ENCODE measurements at places on chromosomes 2 and 18. TPM values are rescaled to one million over a fixed set of nuclear protein-coding genes. Genes with fewer than 3 reads are reported as not detected.

- no peaks in the 10 kb centered on the region for H3K27me3 ChIP-seq
- H3K4me3 ChIP-seq = no peak overlapping the region
- H3K36me3 ChIP-seq = no peaks in the 10 kb centered on the region
- DNase-seq = no peak
- H3K4me1 ChIP-seq = no peaks in the 10 kb centered on the region
These were observed 25.8 kb upstream of the LRP2 start for GRCh38 chr2:169388161-169388560.

DNA sequence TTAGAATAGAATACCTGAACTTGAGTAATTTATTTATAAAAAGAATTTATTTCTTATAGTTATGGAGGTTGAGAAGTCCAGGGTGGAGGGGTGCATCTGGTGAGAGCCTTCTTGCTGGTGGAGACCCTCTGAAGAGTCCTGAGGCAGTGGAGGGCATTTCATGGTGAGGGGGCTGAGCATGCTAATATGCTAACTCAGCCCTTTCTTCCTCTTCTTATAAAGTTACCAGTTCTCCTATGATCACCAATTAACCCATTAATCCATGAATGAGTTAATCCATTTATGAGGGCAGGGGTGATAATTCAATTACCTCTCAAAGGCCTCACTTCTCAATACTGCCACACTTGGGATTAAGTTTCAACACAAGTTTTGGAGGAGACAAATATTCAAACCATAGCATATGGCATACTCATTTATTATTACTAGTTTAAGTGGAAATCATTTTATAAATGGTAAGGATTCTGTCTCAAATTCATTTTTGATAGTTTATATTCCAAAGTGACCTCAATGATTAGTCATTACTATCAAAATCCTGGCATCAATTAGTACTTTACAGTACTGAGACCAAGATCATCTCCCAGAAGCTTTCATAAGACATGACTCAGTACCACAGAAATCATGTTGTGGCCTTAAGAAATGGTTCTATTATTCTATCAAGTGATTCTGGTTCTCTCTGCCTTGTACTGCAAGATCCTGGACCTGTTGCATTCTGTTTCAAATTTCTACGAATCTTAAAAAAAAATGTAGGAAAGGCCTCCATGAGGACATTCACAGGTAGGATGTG lies 5.5 kb downstream of the ZNF396 start:
- no peaks in the 10 kb centered on the region for H3K27me3 ChIP-seq
- no peak overlapping the region for H3K27ac ChIP-seq
- DNase-seq = no peak
- H3K36me3 ChIP-seq = peaks cover 8% of the 10 kb centered on the region
- peaks cover 6% of the 10 kb centered on the region for H3K4me1 ChIP-seq
- H3K4me3 ChIP-seq = no peak overlapping the region

- no peaks in the 10 kb centered on the region for H3K4me1 ChIP-seq
- no peak overlapping the region for H3K27ac ChIP-seq
- H3K4me3 ChIP-seq = no peak overlapping the region
- no peaks in the 10 kb centered on the region for H3K27me3 ChIP-seq
- H3K36me3 ChIP-seq = no peaks in the 10 kb centered on the region
These were observed 46.1 kb upstream of the SH3BP4 start for GRCh38 chr2:234905547-234906265.

- H3K27ac ChIP-seq = peak overlapping the region; percentile 20
- no peak overlapping the region for H3K4me3 ChIP-seq
- H3K27me3 ChIP-seq = no peaks in the 10 kb centered on the region
- H3K36me3 ChIP-seq = peaks cover 47% of the 10 kb centered on the region
These were observed 42.4 kb downstream of the HK2 start for GRCh38 chr2:74876081-74876886.

MAP3K19 gene
- total RNA-seq = 7.2 TPM

DNA sequence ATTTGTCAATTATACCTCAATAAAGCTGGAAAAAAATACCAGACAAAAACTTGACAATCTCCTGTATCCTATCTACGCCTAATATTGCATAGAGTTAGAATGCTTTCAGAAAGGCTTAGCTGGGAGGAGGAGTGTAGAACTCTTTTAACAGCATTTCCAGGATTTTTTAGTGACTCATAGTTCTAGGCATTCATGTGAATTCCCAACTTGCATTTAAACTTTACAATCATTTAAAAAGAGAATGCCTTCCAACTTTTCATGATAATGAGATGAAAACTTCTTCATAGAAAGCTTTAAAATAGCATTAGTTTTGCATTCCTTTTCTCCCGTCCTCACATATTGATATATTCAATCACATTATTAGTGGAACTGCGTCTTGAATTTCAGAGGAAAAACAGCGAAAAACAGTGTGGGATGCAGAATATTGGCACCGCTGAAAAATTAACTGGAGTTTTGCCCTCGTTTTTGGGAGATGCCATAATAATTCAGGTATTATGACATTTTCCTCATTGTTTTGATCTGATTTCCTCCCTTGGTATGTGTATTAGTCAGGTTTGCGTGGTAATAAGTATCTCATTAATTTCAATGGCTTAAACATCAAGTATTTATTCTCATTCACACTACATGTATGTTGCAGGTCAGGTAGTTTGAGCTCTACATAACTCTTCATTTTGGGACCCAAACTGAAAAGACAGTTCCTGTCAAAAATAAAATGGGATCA lies 293.2 kb upstream of the FIGN start:
- no peaks in the 10 kb centered on the region for H3K27me3 ChIP-seq
- no peak for DNase-seq
- H3K4me1 ChIP-seq = no peaks in the 10 kb centered on the region
- no peak overlapping the region for H3K4me3 ChIP-seq

- peaks cover 3% of the 10 kb centered on the region for H3K4me1 ChIP-seq
- no peaks in the 10 kb centered on the region for H3K36me3 ChIP-seq
- H3K27ac ChIP-seq = no peak overlapping the region
- H3K4me3 ChIP-seq = no peak overlapping the region
- no peaks in the 10 kb centered on the region for H3K27me3 ChIP-seq
These were observed 147.2 kb downstream of the PKP4 start for GRCh38 chr2:158603986-158604385.

ZRANB3 gene
- 3.7 TPM for total RNA-seq

DNA sequence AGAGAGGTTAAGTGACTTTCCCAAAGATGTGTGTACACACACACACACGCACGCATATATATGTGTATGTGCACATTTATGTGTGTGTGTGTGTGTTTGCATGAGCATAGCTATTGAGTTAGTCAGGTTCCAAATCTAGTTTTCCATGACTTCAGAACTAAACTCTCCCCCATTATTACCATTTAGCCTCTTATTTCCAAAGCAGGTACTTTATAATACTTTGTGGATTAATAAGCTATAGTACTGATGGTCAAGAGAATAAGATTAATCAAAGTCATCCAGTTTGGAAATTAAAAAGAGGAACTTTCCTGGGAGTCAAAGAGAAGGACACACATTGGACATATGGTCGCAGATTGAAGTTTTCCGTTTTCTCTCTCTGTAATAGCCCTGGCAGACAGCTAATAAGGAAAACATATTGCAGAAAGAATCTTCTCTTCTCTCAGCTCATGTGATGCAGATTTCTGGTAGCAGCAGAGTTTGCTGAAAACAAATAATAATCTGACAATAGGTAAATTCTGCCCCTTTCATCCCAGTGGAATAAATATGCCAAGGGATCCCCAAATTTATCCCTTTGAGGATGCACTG lies 410.9 kb upstream of the TCF4 start:
- no peaks in the 10 kb centered on the region for H3K27me3 ChIP-seq
- no peaks in the 10 kb centered on the region for H3K36me3 ChIP-seq
- H3K4me3 ChIP-seq = no peak overlapping the region
- H3K4me1 ChIP-seq = peaks cover 10% of the 10 kb centered on the region
- no peak overlapping the region for H3K27ac ChIP-seq

DNA sequence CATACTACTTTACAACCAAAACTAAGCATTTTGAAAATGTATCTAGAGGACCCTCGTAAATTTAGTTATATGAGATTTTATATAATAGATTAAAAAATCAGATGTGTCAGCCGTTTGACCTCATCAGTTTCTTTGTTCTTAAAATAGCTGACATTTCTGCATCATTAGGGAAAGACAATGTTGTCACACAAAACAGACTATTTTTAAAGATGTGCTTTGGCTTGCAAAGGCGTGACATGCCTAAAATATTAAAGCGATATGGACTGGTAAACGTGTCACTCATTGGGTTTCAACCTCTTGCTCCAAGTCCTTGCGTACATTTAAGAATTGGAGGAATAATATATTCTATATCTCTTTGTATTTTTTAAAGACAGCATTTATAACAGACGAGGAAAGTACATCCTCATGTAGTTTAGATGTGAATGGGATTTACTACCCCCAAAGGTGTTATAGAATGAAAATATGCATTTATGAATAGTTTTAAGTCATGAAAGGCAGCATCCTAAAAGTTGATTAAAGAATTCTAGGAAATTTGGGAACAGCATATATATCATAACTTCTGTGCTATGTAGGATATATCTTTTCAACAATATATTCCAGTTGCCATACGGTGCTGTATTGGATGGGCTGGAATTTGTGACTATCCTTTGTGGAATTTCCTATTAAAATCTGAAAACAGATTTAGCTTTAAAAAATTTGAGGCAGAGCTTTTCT lies 3.8 kb downstream of the MYL12A start:
- peaks cover 38% of the 10 kb centered on the region for H3K36me3 ChIP-seq
- peaks cover 79% of the 10 kb centered on the region for H3K4me1 ChIP-seq
- H3K27ac ChIP-seq = peak overlapping the region; percentile 6
- DNase-seq = no peak
- no peaks in the 10 kb centered on the region for H3K27me3 ChIP-seq

EPAS1 gene
- total RNA-seq = 1,419 TPM

DSG4 gene
- not detected for total RNA-seq

DNA sequence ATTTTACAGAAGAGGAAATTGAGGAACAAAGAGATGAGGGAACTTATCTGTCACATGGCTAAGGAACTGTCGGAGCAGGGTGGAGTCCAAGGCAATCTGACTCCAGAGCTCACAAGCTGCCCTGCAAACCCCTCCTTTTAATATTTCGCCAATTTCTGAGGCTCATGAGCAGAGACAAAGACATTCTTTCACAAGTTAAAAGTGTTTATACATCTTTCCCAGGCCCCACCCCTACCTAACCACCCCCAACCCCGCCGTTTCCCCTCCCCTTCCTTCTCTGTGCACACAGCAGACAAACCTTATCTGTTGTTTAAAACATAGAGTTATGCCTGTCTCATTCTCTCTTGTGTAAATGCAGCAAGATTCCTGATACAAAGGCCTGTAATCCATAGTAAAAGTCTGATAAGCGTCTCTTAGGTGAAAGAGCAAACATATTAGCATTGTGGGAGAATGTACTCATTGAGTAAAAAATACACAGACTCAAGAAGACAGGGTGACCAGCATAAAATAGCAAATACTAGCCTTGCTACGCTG lies 44.3 kb downstream of the EPHA4 start:
- H3K4me3 ChIP-seq = no peak overlapping the region
- H3K27me3 ChIP-seq = no peaks in the 10 kb centered on the region
- peaks cover 42% of the 10 kb centered on the region for H3K4me1 ChIP-seq

DNA sequence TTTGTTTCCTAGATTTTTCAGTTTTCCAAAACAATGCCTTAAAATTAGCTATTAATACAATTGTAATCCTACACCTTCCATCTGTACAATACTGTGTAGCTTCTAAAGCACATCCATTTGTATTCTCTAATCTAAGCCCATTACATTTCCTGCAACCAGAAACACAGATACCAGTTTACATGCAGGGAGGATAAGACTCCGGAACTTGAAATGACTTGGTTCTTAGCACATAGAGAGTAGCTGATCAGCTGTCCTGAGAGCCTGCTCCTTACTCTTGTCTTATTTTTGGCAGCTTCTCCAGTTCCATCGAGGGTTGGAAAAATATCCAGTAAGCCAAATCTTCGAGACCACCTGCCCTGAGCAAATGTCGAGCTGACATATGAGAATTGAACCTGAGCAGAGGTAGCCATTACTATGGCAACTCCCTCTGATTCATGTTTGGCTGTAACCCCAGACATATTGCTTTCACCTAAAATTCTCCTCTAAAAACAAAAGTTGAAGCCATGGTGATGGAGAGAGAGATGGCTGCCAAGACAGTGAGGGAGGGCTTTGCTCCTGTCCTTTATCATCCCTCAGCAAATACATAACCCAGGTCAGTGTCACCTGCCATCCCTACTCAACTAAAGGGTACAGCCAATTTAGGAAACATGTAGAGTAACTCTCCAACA lies 542.8 kb downstream of the IRS1 start:
- H3K27me3 ChIP-seq = no peaks in the 10 kb centered on the region
- H3K4me3 ChIP-seq = no peak overlapping the region
- no peaks in the 10 kb centered on the region for H3K36me3 ChIP-seq
- H3K4me1 ChIP-seq = no peaks in the 10 kb centered on the region
- no peak for DNase-seq

CCDC141 gene
- 40.5 TPM for total RNA-seq

RUFY4 gene
- total RNA-seq = not detected

DNA sequence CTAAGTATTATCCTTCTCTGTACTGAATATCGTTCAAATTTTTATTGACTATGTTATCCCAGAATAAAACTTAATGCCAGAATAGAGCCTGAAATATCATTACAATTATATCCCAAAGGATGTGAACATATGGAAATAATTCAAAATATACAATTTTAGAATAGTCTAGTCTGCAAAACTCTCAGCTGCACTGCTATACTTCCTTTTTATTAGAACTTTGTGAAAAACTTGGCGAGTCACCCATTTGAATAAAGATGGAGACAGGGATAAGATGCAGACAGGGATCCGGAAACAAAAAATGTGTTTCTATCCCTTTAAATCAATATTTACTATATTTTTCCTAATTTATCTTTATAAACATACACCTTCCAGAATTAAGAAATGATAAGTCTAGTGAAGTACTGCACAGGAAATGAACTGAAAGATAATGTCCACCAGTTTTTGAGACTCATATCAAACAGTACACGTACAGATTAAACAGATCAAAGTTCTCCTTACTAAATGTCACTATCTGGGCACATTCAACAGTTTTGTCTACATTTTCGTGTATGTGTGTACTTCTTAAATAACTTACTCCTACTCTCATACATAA lies 107.8 kb downstream of the MEP1B start:
- no peak overlapping the region for H3K27ac ChIP-seq
- no peak overlapping the region for H3K4me3 ChIP-seq
- no peaks in the 10 kb centered on the region for H3K27me3 ChIP-seq
- no peaks in the 10 kb centered on the region for H3K36me3 ChIP-seq
- DNase-seq = no peak

DNA sequence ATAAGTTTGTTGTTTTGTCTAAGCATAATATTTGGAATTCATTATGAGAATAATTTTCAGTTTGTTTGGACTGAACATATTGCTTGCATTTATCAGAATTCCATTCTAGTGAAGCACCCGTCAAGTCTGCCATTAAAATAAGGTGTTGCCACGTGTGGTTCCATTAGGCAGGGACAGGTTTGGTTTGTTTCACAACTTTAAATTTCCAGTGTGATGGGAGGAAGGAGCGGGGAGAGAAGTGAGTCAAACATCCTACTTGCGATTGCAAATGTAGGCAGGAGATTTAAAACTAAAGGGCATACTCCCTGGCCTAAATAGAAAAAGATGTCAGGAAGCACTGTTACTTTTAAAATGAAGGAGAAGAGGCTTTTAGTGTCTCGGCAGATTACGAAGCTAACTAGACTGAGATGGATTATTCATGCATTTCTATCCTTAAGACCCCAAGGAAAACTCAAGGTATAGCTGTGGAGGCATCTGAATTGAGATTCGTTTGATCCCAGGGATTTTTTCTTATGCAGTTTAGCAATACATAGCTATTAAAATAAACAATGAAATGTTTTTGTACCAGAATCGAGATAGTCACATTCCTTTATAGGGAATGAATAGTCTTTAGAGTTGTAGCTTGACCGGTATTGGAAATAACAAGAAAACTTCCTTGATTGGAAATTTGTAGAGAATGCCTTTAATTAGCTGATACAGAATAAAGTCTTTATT lies 19.8 kb downstream of the GRHL1 start:
- H3K4me3 ChIP-seq = no peak overlapping the region
- no peak for DNase-seq
- no peaks in the 10 kb centered on the region for H3K36me3 ChIP-seq
- H3K4me1 ChIP-seq = peaks cover 51% of the 10 kb centered on the region

RAPGEF4 gene
- 14.6 TPM for total RNA-seq

IWS1 gene
- 36.7 TPM for total RNA-seq

Data from lower lobe of right lung (tissue), 2 donors.